HL-60 (cell line): ENCODE measurements at places on chromosomes 5 and 9.

DNA sequence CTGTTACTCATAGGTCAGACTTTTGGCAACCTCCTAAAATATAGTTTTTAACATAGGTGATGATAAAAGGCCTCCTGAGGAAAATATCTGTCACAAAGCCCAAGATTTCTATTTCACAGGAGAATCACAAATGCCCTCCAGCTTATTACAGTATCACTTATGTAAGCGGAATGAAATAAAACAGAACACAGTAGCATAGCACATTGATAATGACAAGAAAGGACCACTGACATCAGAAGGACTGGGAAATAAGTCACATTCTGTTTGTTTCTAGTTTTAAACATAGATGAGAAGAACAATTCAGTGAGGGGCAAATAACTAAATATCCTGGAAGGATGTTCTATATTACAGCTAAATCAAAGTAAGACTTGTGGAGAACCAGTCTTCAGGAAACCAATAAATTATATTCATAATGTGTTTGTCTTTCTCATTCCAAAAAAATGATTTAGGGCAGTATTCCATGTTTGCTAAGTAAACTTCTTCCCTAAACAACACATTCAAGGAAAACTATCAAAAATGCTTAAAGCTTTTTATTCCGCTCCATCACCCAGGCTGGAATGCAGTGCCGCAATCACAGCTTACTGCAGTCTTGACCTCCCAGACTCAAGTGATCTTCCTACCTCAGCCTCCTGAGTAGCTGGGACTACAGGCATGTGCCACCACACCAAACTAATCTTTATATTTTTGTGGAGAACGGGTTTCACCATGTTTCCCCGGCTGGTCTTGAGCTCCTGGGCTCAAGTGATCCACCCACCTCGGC is 20.8 kb upstream of the CTNNAL1 start:
- no peak for DNase-seq

GRCh38 chr9:128728298-128728697 is 4.4 kb upstream of the ZDHHC12 start:
- no peak for DNase-seq

GRCh38 chr5:150538007-150538917 is 30.3 kb downstream of the NDST1 start:
- DNase-seq, result no peak

- peak; percentile 11 for DNase-seq
Observed at GRCh38 chr5:170632985-170633234, 129.1 kb downstream of the KCNIP1 start.

DNA sequence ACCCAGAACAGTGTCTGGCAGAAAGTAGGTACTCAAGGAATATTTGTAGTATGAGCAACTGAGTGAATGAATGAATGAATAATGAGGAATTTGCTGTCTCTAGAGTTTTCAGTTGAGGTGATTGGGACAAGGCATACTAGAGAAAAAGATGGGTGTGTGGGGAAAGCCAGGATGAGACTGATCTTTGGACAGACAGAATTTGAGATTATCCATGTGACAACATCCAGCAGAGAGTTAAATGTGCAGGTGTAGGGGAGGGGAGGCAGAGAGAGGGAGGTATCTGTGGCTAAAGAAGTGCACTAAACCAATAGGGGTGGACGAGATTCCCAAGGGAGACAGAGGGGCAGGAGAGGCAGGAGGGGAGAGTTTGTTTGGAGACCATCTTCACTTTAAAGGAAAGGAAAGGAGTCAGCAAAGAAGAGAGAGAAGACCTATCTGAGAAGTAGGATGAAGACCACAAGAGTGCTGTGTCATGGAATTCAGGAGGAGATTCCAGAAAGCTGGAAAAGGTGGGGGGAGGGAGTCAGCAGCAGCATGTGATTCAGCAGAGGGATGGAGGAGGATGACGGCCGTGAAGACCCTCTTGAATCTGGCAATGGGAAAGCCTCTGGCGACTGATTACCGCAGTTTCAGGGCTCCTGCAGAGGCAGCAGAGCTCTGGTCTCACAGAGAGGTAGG is 3.2 kb downstream of the CPLX2 start:
- no peak for DNase-seq

DNA sequence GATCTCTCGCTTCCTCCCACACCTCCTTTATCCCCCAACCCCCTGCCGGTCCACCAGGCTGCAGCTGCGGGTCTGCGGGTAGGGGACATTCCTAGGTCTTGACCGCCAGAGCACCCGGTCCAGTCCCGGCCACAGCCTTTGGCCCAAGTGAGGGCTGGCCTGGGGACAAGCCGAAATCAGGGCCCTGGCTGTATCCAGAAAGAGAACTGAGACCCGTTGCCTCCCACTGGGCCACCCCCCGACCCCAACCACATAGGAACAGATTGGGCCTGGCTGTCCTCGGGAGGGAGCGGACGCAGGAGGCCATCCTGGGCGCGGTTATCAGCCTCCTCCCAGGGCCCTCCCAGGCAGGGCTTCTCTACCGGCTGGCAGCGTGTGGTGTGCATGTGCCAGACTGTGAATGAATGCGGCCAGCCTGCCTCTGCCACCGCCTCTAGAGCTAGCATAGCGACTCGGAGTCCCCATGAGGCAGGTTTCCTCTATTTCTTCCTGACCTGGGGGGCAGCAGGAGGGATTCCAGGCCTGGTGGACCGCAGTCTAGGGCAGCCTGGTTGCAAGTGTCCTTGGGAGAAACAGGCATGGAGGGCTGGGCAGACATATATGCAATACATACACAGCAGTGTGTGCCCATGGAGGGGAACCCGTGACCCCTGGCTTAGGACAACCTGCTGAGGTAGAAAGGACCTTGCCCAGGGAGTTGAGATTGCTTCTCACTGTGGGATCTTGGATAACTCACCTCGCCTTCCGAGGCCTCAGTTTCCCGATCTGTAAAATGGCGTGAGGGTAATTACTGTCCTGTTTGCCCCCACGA is 1.2 kb downstream of the N4BP3 start:
- DNase-seq, result no peak

DNA sequence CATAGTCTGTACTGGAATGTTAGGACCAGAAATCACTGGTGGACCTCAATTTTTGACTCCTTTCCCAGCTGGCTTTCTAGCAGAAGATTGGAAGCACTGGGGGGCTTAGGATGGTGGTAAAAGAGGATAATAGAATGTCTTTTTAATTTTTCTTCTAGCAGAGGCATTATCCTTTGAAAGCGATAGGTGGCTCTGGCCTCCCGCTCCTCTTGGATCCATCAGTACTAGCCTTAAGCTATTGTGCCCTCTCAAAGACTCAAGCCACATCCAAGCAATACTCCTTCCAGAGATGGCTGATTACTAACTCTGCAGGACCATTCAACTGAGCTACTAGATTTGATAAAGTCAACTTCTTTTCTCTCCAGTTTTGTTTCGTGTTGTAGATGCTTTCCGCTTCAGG is 610.6 kb downstream of the CDH12 start:
- no peak for DNase-seq

DNA sequence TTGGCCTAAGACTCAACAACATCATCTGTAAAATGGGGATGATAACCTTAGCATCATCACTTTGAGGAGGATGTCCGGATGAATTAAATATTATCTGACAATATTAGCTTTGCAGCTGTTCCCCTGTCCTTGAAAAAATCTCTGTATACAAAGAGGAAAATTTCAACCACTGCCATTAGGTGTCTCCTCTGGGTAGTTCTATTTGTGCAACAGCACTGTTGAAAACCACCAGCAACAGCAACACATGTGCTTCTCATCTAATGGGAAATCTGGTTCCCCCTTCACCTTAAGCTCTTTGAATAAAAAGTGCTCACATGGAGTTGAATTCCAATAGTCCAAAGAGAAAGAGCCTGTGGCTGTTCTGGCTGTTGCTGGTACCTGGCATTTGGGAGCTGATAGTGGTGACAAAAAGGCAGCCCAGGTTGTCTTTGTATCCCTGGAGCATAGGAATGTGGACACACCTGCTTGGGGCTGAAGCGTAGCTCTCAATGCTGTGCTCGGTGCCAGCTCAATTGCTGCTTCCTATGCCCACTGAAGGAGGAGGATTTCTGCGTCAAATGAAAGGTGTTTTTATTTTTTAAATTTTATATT is 322.1 kb upstream of the MSX2 start:
- no peak for DNase-seq

GRCh38 chr5:81774374-81774773 is 23.5 kb upstream of the SSBP2 start:
- no peak for DNase-seq

- DNase-seq, result no peak
Observed at GRCh38 chr5:97906135-97906534, 723.1 kb upstream of the RIOK2 start.
